ENCODE measurements at places on chromosomes 16 and 17.

GRCh38 chr17:17855976-17856375, 19.2 kb upstream of the SREBF1 start:
- no peak for DNase-seq

GRCh38 chr16:2471016-2471652, at the start of gene NTN3:
TSS of gene NTN3 (plus strand) at chr16:2471297. CDS start at chr16:2471702, 405 bp downstream.
- DNase-seq = no peak

- DNase-seq = no peak
These were observed 349.6 kb downstream of the KIF2B start for GRCh38 chr17:54172096-54172984.

GRCh38 chr16:72474501-72475123, 302.7 kb upstream of the PMFBP1 start:
- no peak for DNase-seq

DNA sequence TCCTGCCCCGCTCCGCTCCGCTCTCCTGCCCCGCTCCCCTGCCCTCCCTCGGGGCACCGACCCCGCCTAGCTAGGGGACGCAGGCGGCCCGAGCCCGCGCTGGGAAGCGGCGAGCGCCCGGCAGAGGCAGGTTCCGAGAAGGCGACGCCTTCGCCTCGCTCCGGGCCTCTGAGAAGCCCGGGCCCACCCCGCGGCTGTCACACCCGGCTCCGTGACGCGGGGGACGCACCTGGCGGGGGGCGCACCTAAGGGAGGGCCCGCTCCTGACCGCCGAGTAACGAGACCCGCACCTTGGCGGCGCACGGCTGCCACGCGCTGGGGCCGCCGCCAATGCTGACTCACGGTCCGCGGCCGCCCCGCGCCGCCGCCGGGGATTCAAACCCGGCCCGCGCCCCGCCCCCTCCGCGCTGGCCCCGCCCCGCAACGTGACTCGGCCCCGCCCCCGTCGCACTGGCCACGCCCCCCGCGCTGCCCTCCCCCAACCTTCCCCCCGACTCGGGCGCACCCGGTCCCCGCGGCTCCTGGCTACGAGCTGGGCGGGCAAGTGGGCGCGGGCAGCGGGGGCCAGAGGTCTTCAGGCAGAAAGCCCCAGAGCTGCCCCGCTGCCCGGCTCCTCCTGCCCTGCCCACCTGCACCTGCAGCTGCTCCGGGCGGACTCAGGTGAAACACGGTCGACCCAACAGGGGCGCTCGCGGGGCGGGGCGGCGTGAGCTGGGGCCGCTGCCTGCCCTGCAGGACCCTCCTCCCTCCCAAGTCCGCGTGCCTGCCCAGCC, 27.8 kb downstream of the GNPTG start:
- peak; percentile 58 for DNase-seq

Data from stimulated activated CD8-positive, alpha-beta memory T cell treated with anti-CD3 and anti-CD28 coated beads, Interleukin-7, amount 100 ng/mL, for 4 hours (primary cell).